ENCODE measurements at places on chromosomes 5 and 9. TPM values are rescaled to one million over a fixed set of nuclear protein-coding genes. Genes with fewer than 3 reads are reported as not detected.

DNA sequence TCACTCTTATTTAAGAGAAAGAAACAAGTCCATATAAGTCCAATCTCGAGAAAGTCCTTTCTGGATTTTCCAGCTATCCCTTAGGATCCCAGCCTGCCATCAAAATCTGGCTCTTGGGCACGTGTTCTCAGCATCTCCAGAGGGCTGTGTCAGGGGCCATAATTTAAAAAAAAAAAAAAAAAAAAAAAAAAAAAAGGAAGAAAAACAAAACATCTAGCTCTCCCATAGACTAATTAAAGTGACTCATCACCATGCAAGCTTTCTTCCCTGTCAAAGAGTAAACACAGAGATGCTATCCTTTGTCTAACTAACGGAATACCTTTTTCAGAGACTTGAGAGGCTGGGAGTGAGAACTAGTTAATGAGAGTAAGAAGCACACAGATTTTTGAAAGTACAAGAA is 44.9 kb upstream of the MYO10 start:
- no peaks in the 10 kb centered on the region for H3K27me3 ChIP-seq
- no peak overlapping the region for H3K27ac ChIP-seq
- H3K36me3 ChIP-seq: peaks cover 4% of the 10 kb centered on the region
- DNase-seq: no peak

WDR38 gene
- total RNA-seq: not detected

DNA sequence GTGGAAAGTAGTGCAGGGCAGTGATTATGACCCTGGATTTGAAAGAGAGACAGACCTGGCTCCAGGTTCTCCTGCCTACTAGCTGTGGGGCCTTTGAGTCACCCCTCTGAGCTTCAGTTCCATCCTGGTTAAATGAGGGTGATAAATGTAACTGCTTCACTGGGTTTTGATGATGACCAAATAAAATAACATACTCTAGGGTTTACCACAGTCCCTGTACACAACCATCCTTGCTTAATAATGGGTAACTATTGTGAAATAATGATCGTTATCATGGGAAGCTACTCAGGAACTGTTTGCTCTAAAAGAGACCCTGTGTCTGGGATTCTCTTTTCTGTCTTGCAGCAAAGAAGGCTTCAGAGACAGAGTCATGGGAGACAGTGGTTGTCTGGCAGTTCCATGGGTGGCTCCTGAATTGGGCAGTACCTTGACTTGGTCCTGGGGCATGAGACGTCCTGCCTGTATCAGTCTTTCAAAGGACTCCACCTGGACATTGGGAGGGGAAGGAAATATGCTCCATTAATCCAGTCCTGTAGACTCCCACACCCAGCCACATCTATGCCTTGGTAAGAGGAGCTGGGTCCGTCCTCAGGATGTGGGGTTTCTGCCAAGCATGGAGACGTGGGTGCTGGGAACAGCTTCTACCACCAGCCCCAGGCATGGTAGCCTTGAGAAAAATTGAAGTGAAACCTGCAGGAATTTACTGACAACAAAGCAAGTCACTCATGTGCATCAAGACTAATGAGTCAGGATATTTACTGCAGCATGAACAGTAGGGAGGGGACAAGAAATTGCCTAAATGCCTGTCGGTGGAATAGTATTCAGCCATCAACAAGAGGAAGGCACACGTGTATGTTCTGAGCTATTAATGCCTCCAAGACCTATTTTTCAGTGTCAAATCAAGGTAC is 23.4 kb downstream of the AKNA start:
- H3K27me3 ChIP-seq: no peaks in the 10 kb centered on the region
- H3K4me1 ChIP-seq: peaks cover under 1% of the 10 kb centered on the region
- no peak overlapping the region for H3K4me3 ChIP-seq
- H3K27ac ChIP-seq: no peak overlapping the region
- H3K36me3 ChIP-seq: peaks cover 5% of the 10 kb centered on the region
- DNase-seq: no peak

GABRA1 gene
- total RNA-seq: not detected

GFI1B gene
- total RNA-seq: not detected

GRCh38 chr5:37165761-37166160 is 83.4 kb downstream of the CPLANE1 start:
- no peak overlapping the region for H3K4me3 ChIP-seq
- no peak for DNase-seq
- H3K27me3 ChIP-seq: no peaks in the 10 kb centered on the region
- H3K27ac ChIP-seq: no peak overlapping the region
- no peaks in the 10 kb centered on the region for H3K4me1 ChIP-seq

All from neural crest cell (in vitro differentiated cells).